Activated CD4-positive, alpha-beta memory T cell treated with anti-CD3 and anti-CD28 coated beads for 36 hours (primary cell): ENCODE measurements at places on chromosomes 12 and 14. TPM values are rescaled to one million over a fixed set of nuclear protein-coding genes. Genes with fewer than 3 reads are reported as not detected.

The FBRSL1 gene
- 38.8 TPM for total RNA-seq

The CTSG gene
- not detected for total RNA-seq

The TAS2R9 gene
- total RNA-seq, result not detected

The CMAS gene
- total RNA-seq, result 51.2 TPM

The GDF3 gene
- total RNA-seq, result not detected

The SLC6A12 gene
- total RNA-seq, result 0.43 TPM

The ING4 gene
- 15.2 TPM for total RNA-seq

The GAS2L3 gene
- total RNA-seq, result 3.6 TPM

The CPM gene
- total RNA-seq, result 14.7 TPM

The CD27 gene
- 39.3 TPM for total RNA-seq

The RD3L gene
- not detected for total RNA-seq

The TMTC2 gene
- total RNA-seq, result 3.4 TPM

The A2ML1 gene
- total RNA-seq, result not detected

The NOVA1 gene
- not detected for total RNA-seq

The LHX5 gene
- not detected for total RNA-seq

The PRKD1 gene
- total RNA-seq, result not detected

The GPD1 gene
- total RNA-seq, result 0.34 TPM

The BATF gene
- total RNA-seq, result 171 TPM

The ANKRD33 gene
- total RNA-seq, result not detected

The CBX5 gene
- total RNA-seq, result 138 TPM

The SLC5A8 gene
- not detected for total RNA-seq

The DIO2 gene
- not detected for total RNA-seq

The TAS2R30 gene
- 0.87 TPM for total RNA-seq

The NAP1L1 gene
- total RNA-seq, result 889 TPM

The TMEM121 gene
- total RNA-seq, result 10.2 TPM

The C3AR1 gene
- total RNA-seq, result 0.97 TPM

The HOXC4 gene
- 0.17 TPM for total RNA-seq

The AQP5 gene
- total RNA-seq, result not detected

The PTPRR gene
- not detected for total RNA-seq

The AKAP3 gene
- total RNA-seq, result 2.9 TPM

The KRT3 gene
- total RNA-seq, result not detected

The GPR135 gene
- 0.74 TPM for total RNA-seq

The FGD6 gene
- 0.78 TPM for total RNA-seq

The GPX2 gene
- total RNA-seq, result not detected

The OTX2 gene
- not detected for total RNA-seq

The ANO4 gene
- total RNA-seq, result not detected

The SSTR1 gene
- not detected for total RNA-seq

The BEST3 gene
- not detected for total RNA-seq

The ALX1 gene
- total RNA-seq, result not detected

The LUM gene
- not detected for total RNA-seq

The EML1 gene
- 1.9 TPM for total RNA-seq

The INSM2 gene
- total RNA-seq, result not detected

The DCAF5 gene
- 34.0 TPM for total RNA-seq

The SERPINA3 gene
- not detected for total RNA-seq

The MFAP5 gene
- total RNA-seq, result not detected

The PLXNC1 gene
- total RNA-seq, result 5.7 TPM

The PNMA1 gene
- total RNA-seq, result 28.3 TPM

The SAMD15 gene
- total RNA-seq, result 0.38 TPM

The OVCH1 gene
- not detected for total RNA-seq

The MTA1 gene
- total RNA-seq, result 107 TPM

The RFLNA gene
- total RNA-seq, result not detected

The BCAT1 gene
- 20.4 TPM for total RNA-seq

The CLEC14A gene
- total RNA-seq, result not detected

The P2RX2 gene
- not detected for total RNA-seq
